ENCODE measurements at places on chromosomes 12 and 14. TPM values are rescaled to one million over a fixed set of nuclear protein-coding genes. Genes with fewer than 3 reads are reported as not detected.

Gene FAM90A1
- not detected for total RNA-seq

Gene CREBL2
- total RNA-seq: 26.0 TPM

Gene ACRBP
- 0.99 TPM for total RNA-seq

Gene MSI1
- total RNA-seq: 0.99 TPM

Gene VAMP1
- 7.0 TPM for total RNA-seq

Gene WNT1
- not detected for total RNA-seq

Gene PLEK2
- 14.0 TPM for total RNA-seq

Gene ARG2
- total RNA-seq: 2.9 TPM

Gene ANG
- 9.6 TPM for total RNA-seq

Gene MSRB3
- 23.8 TPM for total RNA-seq

Gene ETFBKMT
- total RNA-seq: 2.2 TPM

Gene BLOC1S1
- total RNA-seq: 47.4 TPM

Gene LMNTD1
- 1.2 TPM for total RNA-seq

Gene SSPN
- 30.6 TPM for total RNA-seq

Gene MYF6
- total RNA-seq: 9.8 TPM

Gene SLC38A6
- 36.3 TPM for total RNA-seq

Gene IL23A
- total RNA-seq: 0.20 TPM

Gene R3HDM2
- 32.9 TPM for total RNA-seq

Gene CMKLR1
- 10.0 TPM for total RNA-seq

Gene RIC8B
- total RNA-seq: 12.7 TPM

Gene STAC3
- total RNA-seq: 20.2 TPM

Gene AKAP5
- 1.3 TPM for total RNA-seq

Gene COX8C
- total RNA-seq: not detected

Gene SLC5A8
- 1.7 TPM for total RNA-seq

Gene SLC38A4
- 2.7 TPM for total RNA-seq

Gene TMPRSS12
- total RNA-seq: not detected

Gene EFS
- total RNA-seq: 24.1 TPM

Gene ERP27
- total RNA-seq: 1.9 TPM

Gene MMP19
- total RNA-seq: 18.2 TPM

Gene MIA2
- total RNA-seq: 19.9 TPM

Gene TIMELESS
- total RNA-seq: 9.4 TPM

Gene PSME1
- 59.7 TPM for total RNA-seq

Gene TSHR
- total RNA-seq: 2.9 TPM

Gene CRACR2A
- 1.8 TPM for total RNA-seq

Gene CHGA
- 0.69 TPM for total RNA-seq

Gene KCNH3
- total RNA-seq: 0.49 TPM

All from skin of body (tissue), 3 donors.